Posterior cingulate gyrus (tissue), 11 donors: ENCODE measurements at places on chromosomes 6 and 20.
A peak's percentile ranks its signal among the peaks of the same experiment; 100 is the strongest.

GRCh38 chr20:46833360-46833759 lies 61.3 kb upstream of the EYA2 start:
- no peak for DNase-seq

DNA sequence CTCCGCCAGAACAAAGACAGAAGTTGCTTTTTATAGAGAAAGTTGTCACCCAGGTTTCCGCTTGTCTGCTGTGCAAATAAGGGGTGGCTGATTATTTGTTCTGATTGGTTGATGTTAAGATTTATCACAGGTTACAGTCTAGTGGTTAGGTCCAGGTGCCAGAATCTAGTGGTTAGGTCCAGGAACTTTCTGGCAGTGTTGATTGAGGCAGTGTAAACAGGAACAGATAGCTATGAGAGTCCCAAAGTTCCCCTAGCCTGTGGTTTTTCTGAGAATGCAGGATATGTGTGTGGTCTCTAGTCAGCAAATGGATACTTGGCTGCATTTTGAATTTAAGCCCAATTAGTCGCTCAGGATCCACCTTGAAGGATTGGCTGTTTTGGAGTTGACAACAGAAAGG lies 148.0 kb downstream of the TMEM200A start:
- no peak for DNase-seq

DNA sequence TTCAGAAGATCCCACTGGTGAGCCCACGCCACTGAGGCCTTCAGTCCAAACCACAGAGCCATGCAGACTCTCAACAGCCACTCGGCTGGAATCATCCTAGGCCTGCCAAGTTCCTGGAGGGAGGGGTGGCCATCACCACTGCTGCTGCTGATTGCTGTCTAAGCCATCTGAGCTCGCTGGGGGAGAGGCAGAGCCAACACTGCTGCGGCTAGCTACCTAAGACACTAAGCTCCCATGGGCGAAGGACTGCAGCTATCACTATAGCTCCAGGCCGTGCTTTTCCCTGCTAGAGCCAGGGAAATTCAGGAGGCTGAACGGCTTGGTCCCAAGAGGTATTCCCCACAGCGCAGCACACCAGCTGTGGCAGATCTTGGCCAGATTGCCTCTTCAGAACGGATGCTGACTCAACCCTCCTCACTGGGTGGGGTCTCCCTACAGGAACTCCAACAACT lies 73.6 kb downstream of the TBC1D32 start:
- peak; percentile 34 for DNase-seq

DNA sequence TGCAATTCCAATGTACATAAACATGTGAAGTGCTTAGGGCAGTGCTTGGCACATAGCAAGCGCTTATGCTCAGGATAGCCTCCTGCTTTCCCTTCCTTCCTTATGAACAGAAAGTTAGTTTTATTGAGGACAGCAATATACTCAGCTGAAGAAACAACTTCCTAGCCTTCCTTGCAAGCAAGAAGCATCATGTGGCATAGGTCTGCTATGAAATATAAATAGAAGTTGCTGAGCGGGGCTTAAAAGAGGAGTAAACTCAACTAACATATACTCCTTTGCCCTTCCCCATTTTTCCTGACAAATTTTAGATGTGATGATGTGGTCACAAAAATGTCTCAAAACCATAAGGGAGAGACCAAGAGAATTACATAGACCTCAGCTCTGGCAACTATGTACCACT lies 98.9 kb downstream of the KIF16B start:
- DNase-seq, result no peak

GRCh38 chr6:152309648-152310047 lies 327.5 kb downstream of the SYNE1 start:
- DNase-seq, result peak; percentile 27

- no peak for DNase-seq
Observed at GRCh38 chr20:48463916-48464315, 363.9 kb downstream of the PREX1 start.

GRCh38 chr20:47438464-47439381 lies 63.0 kb upstream of the NCOA3 start:
- DNase-seq, result no peak

DNA sequence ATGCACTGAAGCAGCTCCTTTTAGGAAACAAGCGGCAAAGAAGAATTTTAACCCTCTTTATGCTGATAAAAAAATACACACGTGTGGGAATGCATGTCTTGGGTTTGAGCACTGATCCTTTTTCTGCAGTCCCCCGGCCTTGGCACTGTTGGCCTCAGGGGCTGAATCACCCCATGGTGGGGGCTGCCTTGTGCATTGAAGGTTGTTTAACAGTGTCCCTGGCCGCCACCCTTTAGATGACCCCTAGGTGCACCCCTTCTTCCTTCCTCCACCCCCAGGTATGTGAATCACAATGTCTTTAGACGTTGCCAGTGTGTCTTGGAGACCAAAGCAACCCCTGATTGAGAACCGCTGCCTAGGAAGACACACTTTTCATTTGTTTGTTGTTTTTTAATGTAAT lies 190.7 kb downstream of the CDH4 start:
- no peak for DNase-seq

DNA sequence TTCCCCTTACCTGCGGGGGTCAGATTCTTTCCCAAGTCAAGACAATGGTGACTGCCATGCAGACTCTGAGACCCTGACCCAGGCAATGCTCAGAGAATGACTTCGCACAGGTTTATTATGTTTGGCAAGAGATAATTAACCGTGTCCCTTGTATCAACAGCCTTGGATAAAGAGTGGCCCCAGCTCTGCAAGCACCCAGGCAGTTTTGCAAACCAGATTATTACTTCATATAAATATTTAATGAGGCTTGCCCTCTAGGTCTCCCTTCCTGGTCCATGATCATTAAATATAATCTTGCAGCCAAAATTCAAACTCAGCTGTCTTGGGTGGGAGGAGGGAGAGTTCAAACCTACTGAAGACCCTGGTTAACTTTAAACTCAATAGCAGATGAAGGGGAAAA lies 156.5 kb downstream of the ANKRD60 start:
- DNase-seq, result no peak

DNA sequence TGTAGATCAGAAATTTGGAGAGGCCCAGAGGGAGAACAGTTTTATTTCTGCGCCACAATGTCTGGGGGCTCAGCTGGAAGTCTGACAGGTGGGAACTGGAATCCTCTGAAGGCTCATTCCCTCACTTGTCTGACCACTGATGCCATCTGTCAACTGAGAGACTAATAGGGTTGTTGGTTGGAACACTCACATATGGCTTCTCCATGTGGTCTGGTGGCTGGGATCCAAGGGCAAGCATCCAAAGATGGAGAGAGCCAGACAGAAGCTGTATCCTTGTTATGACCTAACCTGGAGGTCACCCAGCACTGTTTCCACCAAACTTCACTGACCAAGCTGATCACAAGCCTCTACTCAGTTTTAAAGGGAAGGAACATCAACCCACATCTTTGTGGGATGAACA lies 117.9 kb upstream of the AKAP12 start:
- no peak for DNase-seq

DNA sequence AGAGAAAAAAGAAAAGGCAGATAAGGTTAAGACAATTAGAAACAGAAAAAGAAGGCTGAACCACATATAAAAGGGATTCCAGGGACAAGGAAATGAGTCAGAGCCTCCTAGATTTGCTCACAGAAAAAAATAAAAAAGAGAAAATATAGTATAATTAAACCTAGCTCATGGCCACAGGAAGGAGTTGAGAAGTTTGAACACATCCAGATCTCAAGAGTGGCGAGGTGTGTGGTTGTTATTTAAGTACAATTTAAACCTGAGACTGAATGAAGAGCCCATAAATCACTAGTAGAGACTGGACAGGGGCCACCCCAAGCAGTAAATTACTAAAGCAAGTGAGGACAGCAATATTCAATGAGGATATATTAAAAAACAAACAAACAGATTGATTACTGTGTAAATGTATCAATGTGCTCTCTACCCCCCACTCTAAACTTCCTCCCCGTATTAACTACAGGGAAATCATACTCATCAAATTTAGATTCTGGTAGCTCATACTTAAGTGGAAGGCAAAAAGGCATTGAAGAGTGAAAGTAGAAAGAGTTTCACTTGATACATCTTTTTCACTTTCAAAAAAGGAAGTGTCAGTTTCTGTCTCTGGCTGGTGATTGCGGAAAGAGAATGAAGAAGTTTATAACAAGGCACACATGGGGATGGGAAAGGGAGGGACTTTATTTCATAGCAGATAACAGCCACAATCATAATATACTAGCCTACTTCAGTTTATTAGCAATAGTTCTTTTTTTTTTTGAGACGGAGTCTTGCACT lies 49.3 kb upstream of the SCAF8 start:
- DNase-seq, result no peak

GRCh38 chr6:79042088-79042798 lies 35.8 kb downstream of the PHIP start:
- no peak for DNase-seq

DNA sequence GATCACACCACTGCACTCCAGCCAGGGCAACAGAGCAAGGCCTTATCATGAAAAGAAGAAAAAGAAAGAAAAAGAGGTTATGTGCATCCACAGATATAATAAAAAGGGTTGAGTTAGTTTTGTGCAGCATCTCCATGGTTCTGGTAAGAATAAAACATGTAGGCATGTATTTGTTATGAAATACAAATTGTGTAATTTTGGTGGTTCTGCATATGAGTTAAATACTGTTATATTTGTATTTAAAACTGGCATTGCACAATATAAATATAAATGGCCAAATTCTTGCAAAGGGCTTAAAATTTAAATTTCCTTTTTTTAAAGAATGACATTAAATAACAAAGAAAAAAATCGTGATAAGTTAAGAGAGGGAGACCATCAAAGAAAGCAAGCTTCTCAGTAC lies 159.1 kb upstream of the PREP start:
- no peak for DNase-seq

- no peak for DNase-seq
Observed at GRCh38 chr20:20839771-20840170, 127.3 kb upstream of the RALGAPA2 start.

GRCh38 chr6:13988049-13988738 lies 63.4 kb downstream of the RNF182 start:
- DNase-seq, result no peak

- DNase-seq, result no peak
Observed at GRCh38 chr6:55456016-55456415, 123.0 kb downstream of the HMGCLL1 start.

DNA sequence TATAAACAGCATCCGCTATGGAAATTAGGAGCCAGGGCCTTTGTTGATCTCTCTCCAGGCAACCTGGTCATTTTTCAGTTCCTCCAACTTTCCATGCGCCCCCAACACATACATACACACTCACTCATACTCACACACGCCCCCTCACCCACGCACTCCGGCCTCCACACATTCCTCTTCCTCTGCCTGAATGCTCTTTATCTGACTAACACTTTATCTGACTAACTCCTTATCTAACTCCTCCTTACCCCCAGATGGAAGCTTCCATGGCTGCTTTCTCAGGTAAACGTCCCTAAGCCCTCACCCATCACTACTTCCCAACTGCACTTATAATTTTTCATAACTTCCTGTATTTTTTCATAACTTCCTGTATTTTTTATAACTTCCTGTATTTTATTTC lies 17.4 kb downstream of the CASS4 start:
- no peak for DNase-seq

DNA sequence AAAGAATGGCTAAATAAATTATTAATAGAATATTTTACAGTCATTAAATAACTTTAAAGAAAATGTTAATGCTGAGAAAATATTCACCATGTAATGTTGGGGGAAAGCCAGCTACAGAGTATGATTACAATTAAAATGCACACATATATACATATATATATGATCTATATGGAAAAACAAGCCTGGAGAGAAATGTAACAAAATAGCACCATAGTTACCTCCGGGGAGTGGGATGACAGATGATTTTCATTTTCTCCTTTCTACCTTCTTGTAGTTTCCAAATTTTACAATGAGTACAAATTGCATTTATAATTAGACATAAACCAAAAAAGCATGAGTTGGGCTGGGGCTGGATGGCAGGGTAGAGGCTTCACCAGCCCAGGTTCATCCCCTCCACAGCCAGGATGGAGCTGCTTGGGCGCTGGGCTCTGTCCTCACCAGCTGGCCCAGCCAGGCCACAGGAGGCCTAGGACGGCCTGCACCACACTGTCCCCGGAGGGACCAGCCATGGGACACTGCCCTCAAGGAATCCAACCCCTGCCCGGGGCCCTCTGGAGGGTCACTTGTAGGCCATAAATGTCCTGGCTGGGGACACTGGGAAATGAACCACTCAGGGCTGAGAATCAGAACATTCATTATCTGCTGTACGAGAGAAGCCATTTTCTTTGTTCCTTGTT lies 10.3 kb downstream of the C20orf203 start:
- no peak for DNase-seq

GRCh38 chr6:137233911-137234863 lies 15.0 kb upstream of the IFNGR1 start:
- no peak for DNase-seq

- DNase-seq, result peak; percentile 84
Observed at GRCh38 chr6:168047841-168048723, 30.9 kb downstream of the FRMD1 start.

- DNase-seq, result no peak
Observed at GRCh38 chr6:147515327-147515726, 6.8 kb downstream of the SAMD5 start.

DNA sequence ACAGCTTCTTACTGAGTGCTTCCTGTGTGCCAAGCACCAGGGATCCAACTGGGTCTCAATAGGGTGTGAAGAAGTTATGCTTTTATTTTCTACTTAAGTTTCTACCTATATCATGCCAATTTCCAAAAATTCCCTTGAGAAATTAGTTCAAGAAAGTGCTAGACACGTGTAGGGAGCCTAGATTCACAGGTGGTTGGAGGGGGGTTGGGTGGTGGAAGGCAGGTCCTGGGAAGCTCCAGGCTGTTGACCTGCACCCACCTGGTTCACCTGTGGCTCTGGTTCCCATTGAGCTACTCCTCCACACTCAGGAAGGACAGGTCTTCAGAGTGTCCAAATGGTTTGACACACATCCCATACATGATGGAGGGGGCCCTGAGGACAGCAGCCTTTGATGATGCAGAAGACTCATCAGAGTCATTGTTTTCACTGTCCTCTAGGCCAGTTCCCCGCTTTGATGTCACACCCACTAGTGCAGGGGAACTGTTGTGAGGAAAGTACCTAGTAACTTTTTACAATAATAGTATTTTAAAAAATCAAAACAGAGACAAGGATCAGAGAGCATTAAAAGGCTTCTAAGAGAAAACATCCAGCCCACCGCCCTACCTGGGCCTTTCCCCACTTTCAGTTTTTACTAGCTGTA lies 39.8 kb upstream of the MYL9 start:
- DNase-seq, result no peak

GRCh38 chr6:45927421-45928320 lies 88.0 kb downstream of the CLIC5 start:
- DNase-seq, result no peak

DNA sequence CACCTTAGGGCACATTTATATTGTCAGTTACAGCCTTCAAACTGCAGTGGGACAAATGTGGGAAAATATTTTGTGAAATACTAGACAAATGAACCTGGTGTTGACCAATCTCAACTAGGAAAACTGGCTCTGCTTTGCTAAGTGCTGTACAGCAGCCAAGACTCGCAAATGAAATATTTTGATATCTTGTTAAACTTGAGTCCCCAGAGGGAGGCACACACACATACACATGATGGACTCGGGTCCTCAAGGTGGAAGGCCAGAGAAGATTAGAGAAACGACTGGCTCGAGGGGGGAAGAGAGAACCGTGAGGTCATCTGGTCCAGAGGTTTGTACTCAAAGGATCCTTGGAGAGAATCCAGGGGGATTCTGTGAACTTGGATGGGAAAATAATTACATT lies 67.3 kb upstream of the JAG1 start:
- DNase-seq, result no peak
